Nephron progenitor cell (in vitro differentiated cells): ENCODE measurements at places on chromosomes 7 and 10.

GRCh38 chr10:71074176-71074755 lies 138.1 kb upstream of the UNC5B start:
- DNase-seq = peak; percentile 50

GRCh38 chr10:56449770-56450169 lies 88.7 kb upstream of the ZWINT start:
- DNase-seq = no peak

- no peak for DNase-seq
Measured at GRCh38 chr10:50407076-50407801, 155.9 kb upstream of the ASAH2 start.

DNA sequence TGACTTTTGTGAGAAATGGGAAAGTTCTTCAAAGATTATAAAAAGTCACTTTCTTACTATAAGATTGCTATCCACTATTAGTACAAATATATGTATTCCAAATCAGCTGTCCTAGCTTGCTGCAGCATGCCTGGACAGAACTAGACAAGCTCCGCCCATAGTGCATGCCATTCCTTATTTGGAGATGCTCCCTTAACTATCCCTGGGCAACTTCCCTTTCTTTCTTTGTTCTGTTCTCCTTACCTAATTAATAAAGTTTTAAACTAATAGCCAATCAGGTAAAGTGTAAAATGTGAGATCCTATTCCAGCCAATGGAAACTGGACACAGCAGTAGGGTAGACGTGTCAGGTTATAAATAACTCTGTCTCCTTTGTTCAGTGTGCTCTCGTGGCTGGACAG lies 281.9 kb downstream of the CAMK1D start:
- no peak for DNase-seq

DNA sequence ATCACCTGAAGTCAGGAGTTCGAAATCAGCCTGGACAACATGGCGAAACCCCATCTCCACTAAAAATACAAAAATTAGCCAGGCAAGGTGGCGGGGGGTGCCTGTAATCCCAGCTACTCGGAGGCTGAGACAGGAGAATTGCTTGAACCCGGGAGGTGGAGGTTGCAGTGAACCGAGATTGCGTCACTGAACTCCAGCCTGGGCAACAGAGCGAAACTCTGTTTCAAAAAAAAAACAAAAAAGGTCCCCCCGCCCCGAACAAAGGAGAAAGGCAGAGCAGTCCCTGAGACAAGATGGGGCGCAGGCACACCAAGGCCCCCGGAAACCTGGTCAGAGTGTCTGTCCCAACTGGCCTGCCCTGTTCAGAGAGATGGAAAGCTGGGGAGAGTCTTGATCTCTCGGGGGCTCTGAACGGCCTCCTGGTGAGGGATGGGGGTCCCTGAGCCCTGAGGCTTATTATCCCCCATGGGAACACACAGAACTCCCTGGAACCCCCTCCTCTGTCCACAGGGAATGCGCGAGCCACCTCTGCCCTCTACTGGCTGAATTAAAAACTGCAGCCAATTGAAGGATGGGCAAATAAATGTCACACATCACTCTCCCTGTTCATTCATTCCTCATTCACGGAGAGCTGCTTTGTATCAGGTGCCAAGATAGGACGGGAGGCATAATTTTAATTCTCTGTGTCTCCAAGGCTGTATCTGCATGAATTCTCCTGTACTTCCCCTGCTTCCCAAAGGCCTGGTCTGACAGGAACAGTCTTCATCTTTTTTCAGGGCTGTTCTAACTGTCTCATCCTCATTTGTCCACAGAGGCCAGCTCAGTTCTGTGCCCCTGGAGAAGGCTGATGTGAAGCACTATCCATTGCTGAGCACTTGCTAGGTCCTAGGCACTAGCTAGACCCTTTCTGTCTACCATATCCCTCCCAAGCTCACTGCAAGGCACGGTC lies 28.9 kb downstream of the MAT1A start:
- DNase-seq = peak; percentile 65

DNA sequence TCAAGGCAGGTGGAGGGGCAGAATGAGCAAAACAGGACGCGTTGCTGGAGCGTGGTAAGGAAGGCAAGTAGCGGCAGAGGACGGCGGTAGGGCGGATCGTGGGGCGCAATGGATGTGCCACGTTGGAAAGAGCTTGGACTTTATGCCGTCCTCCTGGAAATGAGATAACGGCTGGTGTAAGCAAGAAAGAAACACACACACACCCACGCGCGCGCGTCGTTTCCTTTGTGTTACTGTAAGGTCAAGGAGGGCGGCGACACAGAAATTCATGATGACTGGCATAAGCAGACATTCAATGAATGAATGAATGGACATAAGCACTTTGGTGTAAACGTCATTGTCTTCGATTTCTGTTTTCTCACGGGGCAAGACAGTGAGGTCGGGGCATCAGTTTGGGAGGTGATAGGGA lies 683 bp upstream of the ENTPD7 start:
- peak; percentile 29 for DNase-seq

DNA sequence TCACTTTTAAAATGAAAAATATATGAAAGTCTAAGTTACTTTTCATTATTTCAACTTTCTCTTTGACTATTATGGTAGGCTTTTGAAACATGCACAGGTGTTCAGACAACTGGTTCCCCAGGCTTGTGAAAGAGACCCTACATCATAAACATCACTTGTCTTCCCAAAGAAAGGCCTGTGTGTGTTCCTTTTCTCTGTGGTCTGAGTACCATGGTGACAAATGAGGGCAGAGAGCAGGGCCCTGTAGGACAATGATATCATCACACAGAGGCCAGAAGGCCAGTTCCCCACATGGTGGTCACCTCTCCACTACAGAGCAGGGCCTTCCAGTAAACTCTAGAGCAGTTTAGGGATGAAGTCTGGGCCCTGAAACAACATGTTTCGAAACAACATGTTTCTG lies 288.8 kb downstream of the USP6NL start:
- no peak for DNase-seq

- DNase-seq = no peak
Measured at GRCh38 chr7:94450044-94450697, 55.5 kb downstream of the COL1A2 start.
